ENCODE measurements at places on chromosomes 11 and 22. TPM values are rescaled to one million over a fixed set of nuclear protein-coding genes. Genes with fewer than 3 reads are reported as not detected.

Gene GLYATL2
- 0.66 TPM for total RNA-seq

Gene WNT11
- 0.16 TPM for total RNA-seq

Gene CCDC179
- not detected for total RNA-seq

Gene MS4A5
- total RNA-seq: not detected

Gene UPK2
- not detected for total RNA-seq

Gene GDPD4
- 1.2 TPM for total RNA-seq

Gene SMIM38
- total RNA-seq: 0.66 TPM

Gene ZBED4
- 9.1 TPM for total RNA-seq

Gene MPZL3
- not detected for total RNA-seq

Gene PGA5
- total RNA-seq: not detected

Gene CHCHD10
- total RNA-seq: 14.9 TPM

Gene BACE1
- 17.3 TPM for total RNA-seq

Gene C1QTNF5
- total RNA-seq: not detected

Gene FXYD2
- total RNA-seq: not detected

Gene B4GAT1
- total RNA-seq: 24.9 TPM

Gene MRGPRF
- not detected for total RNA-seq

Gene SMTNL1
- not detected for total RNA-seq

Gene CASP4
- 60.9 TPM for total RNA-seq

Gene NDUFS3
- 132 TPM for total RNA-seq

Gene PHF21A
- 14.9 TPM for total RNA-seq

Gene KDM4F
- not detected for total RNA-seq

Gene CEP57
- 49.3 TPM for total RNA-seq

Gene TIGD3
- 1.4 TPM for total RNA-seq

Gene RASGRP2
- not detected for total RNA-seq

Gene SEC14L6
- not detected for total RNA-seq

Gene SIAE
- total RNA-seq: 5.2 TPM

Gene CARD16
- 0.40 TPM for total RNA-seq

Gene PAX6
- total RNA-seq: not detected

Gene MYO7A
- total RNA-seq: 0.88 TPM

Gene MS4A2
- not detected for total RNA-seq

Gene IGLL1
- total RNA-seq: not detected

Gene IL17REL
- total RNA-seq: not detected

Gene TRIM48
- not detected for total RNA-seq

Gene CALCA
- not detected for total RNA-seq

Gene SERPING1
- total RNA-seq: not detected
